ENCODE measurements at places on chromosomes 5 and 9. TPM values are rescaled to one million over a fixed set of nuclear protein-coding genes. Genes with fewer than 3 reads are reported as not detected.

IRX4 gene
- not detected for total RNA-seq

DNA sequence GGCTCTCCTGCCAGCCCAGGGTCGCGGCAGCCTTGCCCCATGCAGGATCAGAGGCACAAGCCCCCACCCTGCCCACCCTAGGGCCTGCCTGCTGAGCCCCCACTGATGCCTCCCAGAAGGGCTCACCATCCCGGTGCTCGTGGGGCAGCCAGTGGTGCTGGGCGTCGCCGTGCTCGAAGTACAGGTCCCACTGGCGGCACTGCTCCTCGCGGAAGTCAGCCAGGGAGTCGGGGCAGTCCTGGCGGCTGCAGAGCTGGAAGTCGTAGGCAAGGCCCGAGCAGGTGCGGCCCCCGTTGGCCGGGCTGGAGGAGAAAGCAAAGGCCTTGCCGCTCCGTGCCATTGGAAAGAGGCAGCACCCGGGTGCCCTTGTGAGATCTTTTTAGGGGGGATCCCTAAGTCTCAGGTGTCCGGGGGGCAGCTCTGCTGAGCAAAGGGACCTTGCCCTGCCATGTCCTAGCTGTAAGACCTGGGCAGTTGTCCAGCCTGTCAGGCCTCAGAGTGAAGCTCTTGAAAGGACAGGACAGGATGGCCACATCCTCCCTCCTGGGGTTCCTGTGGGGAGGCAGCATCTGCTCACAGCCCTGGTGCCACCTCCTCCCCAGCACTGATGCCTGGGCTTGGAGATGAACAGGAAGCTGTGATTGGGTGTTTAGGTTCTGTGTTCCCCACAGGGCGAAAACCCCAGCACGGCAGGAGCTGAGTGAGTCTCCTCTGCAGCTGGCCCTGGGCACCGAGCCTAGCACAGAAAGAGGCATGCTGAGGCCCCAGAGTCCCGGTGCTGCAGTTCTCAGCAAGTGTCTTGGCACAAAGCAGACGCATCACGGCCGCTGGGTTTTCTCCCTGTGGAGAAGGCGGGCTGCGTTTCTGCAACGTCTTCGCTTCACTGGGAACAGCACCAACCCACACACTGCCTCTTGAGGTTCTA, 77.7 kb downstream of the ZNF354C start:
- DNase-seq: no peak

DNA sequence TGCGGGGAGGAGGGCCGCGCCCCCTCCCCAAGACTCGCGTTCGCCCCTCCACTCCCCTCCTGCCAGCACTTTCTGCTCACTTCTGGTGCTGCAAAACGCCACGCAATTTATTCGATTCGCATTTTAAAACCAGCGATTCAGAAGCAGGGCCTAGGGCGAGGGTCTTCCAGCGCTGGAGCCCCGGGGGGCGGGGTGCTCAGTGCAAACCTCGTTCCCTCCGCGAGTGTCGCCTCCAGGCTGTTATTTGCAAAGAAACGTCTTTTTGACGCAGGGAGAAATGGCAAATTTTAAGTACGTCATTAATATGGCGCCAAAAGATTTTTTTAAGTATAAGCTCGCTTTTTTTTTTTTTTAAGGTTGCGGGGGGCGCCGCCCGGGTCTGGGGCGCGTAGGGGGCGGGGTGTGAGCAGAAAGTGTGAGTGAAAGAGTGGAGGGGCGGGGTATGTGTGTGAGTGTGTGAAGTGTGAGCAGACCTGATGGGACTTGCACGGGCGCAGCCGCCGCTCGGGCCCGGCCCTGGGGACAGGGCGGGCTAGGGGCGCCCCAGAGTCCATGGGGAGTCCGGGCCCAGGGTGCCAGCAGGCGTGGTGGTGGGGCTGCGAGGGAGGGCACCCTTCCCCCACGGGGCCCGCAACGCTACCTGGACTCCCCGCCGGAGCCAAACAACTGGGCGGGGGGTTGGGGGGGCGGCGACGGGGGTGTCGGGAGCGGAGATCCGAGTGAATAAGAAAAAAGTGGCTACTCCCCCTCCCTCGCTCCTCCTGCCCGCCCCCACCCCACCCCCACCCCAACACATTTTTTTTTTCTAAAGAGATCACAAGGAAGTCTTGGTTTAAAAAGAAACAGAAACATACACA, at the start of gene JADE2:
TSS of gene JADE2 (plus strand) at position 845 of the 857 bp plus-strand sequence. CDS start 10,188 bp downstream, outside the sequence.
- peak; percentile 80 for DNase-seq

PCDHGA9 gene
- not detected for total RNA-seq

GRCh38 chr9:93128011-93128714, 5.9 kb downstream of the NINJ1 start:
- DNase-seq: no peak

IL7R gene
- 0.41 TPM for total RNA-seq

PCDHGA2 gene
- total RNA-seq: 0.13 TPM

Measured in PC-9 (cell line).